ENCODE measurements at places on chromosomes 13 and 19. TPM values are rescaled to one million over a fixed set of nuclear protein-coding genes. Genes with fewer than 3 reads are reported as not detected.

The PEX11G gene
- 1.7 TPM for total RNA-seq

The ZBTB45 gene
- 18.5 TPM for total RNA-seq

The TBXA2R gene
- total RNA-seq: 0.90 TPM

The NXNL1 gene
- not detected for total RNA-seq

The ZNF555 gene
- 2.0 TPM for total RNA-seq

The FUT2 gene
- not detected for total RNA-seq

The CGB8 gene
- total RNA-seq: 4.1 TPM

The CEACAM1 gene
- 2.3 TPM for total RNA-seq

The TEX26 gene
- total RNA-seq: not detected

The MEX3D gene
- total RNA-seq: 15.2 TPM

The SIAH3 gene
- not detected for total RNA-seq

The SLC10A2 gene
- not detected for total RNA-seq

The ZNF333 gene
- 1.2 TPM for total RNA-seq

The CEACAM19 gene
- 13.0 TPM for total RNA-seq

The ZNF865 gene
- 5.4 TPM for total RNA-seq

The ZSCAN4 gene
- not detected for total RNA-seq

The COX6B2 gene
- 1.4 TPM for total RNA-seq

The IL12RB1 gene
- not detected for total RNA-seq

The IGSF23 gene
- total RNA-seq: 0.68 TPM

The ZNF99 gene
- total RNA-seq: not detected

The KIR2DL3 gene
- not detected for total RNA-seq

The ATP4A gene
- not detected for total RNA-seq

The CEACAM5 gene
- 1.7 TPM for total RNA-seq

The LRP3 gene
- total RNA-seq: 49.7 TPM

The ZNF486 gene
- total RNA-seq: not detected

The PEG3 gene
- not detected for total RNA-seq

The ZNF284 gene
- total RNA-seq: 0.50 TPM

The ATCAY gene
- 0.13 TPM for total RNA-seq

The SMAD9 gene
- 0.19 TPM for total RNA-seq

The ANGPTL8 gene
- total RNA-seq: not detected

The FCGBP gene
- total RNA-seq: 1.1 TPM

The USHBP1 gene
- not detected for total RNA-seq

The ZNF649 gene
- total RNA-seq: 0.12 TPM

The C19orf44 gene
- total RNA-seq: 2.8 TPM

The ELF1 gene
- total RNA-seq: 25.5 TPM

Measured in A549 treated with ZK216348 at 1 μM for 4 hours (cell line).